ENCODE measurements at places on chromosomes 6 and 20.

DNA sequence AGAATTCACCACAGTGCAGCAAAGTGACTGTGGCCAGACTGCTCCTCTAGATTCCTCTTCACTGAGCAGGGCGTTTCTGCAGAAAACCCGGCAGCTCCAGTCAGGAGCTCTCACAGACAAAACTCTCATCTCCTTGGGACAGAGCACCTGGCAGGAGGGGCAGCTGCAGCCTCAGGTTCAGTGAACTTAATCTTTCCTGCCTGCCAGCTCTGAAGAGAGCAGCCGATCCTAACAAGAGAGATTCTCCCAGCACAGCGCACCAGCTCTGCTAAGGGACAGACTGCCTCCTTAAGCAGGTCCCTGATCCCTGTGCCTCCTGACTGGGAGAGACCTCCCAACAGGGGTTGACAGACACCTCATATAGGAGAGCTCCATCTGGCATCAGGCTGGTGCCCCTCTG is 1065.5 kb downstream of the GRIK2 start:
- DNase-seq = no peak

DNA sequence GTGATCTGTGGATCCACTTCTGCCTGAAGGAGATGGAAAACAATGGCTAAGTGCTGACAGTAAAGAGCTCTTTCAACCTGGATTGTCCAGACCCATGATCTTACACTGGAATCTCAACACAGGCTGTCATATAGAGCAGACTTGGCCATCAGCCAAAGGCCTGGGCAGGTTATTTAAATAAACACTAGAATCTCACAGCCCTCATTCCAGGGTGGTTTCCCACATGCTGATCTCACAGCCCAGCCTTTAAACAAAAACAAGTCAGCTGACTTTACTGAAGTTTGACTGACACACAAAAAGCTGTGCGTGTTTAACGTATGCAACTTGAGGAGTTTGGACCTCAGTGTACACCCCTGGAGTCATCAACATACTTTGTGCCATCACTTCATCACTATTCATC is 28.4 kb downstream of the SYNDIG1 start:
- no peak for DNase-seq

- DNase-seq = peak; percentile 54
Observed at GRCh38 chr20:17995967-17996819, 27.4 kb downstream of the MGME1 start.

DNA sequence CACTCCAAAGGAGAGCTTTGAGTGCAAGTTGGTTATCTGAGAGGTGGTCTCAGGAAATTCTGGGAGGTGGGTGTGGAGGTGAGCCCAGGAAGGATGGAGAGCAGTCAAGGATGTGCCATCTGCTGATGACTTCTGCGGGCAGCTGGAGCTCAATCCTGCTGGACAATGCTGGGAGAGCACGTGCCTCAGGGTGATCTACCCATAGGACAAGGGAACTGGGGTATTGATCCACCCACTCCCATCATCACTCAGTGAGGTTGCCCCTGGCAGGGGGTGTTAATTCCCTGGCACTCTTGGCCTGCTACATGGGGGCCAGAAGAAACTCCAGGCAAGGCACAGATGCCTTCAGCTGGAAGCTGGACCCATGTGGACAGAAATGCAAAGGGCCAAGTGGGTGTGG is 7.1 kb upstream of the ZBP1 start:
- DNase-seq = no peak

DNA sequence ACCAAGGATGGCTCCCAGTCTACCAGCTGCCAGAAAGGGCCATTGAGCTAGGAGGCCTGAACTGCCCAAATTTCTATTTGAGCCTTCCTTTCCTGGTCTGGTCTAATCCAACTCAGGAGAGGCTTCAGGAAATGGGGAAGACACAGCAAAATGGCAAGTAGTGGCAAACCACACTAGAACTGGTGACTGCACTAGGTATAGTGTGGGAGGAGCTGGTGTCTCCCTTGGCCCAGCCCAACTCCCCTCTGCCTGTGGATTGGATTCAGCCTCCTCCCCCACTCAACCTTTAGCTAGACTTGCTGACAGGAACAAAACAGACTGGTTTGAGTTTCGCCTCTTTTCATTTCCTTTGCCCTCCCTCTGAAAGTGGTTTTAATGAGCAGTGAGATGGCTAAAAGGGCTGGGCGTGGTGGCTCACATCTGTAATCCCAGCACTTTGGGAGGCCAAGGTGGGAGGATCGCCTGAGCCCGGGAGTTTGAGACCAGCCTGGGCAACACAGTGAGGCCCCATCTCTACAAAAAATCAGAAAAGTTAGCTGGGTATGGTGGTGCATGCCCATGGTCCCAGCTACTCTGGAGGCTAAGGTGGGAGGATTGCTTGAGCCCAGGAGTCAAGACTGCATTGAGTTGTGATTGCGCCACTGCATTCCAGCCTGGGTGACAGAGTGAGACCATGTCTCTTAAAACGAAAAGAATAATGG is 17.5 kb downstream of the MRPS18A start:
- peak; percentile 19 for DNase-seq

GRCh38 chr6:147779624-147780023 is 271.1 kb downstream of the SAMD5 start:
- DNase-seq = no peak

DNA sequence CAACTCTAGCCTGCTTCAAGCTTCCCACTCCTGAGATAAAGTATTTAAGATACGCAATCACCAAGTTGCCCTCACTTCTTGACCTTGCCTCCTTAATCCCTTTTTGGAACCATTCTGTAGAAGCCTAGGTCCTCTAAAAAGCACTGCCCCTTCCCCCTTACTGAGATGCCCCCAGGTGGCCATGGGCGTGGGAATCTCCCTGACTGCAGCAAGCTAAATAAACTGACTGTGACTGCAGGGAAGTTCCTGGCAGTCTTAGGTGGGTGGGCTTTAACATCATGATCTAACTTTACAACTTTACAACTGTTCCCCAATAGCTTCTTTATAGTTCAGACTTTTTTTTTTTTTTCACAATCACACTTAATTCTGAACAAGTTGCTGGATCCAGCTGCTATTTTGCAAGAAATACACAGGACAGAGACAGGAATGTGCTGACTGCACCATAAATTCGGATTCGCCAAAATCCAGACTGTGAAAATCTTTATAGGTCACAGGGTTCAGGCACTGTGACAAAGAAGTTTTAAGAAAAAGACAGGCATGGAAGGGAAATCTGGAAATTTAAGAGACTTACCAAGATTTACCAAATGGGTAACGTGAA is 344.2 kb upstream of the SULF2 start:
- DNase-seq = no peak

DNA sequence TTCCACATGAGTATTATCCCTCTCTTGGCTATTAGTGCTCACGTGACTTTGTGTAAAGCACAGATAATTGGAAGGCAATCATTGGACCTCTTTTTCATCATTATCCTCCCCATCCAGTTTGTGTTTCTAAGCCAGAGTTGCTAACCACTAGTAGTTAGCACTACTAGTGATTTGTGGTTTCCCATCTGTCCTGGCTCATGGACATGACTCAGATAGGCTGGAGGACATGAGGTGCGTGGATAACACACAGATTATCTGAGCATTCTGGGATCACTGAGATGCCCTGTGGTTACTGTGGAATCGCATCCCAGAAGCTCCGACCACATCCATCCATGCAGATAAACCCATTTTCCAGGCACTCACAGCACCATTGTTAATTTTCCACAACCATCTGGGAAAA is 123.8 kb upstream of the NAA20 start:
- DNase-seq = no peak

- peak; percentile 97 for DNase-seq
Observed at GRCh38 chr6:27809939-27810767, 102.0 kb downstream of the OR2B2 start.

- DNase-seq = no peak
Observed at GRCh38 chr6:15874821-15875220, 212.0 kb upstream of the DTNBP1 start.
